Stimulated activated CD4-positive, alpha-beta T cell treated with anti-CD3 and anti-CD28 coated beads, Interleukin-15, amount 100 ng/mL, for 1 hour (primary cell): ENCODE measurements at places on chromosomes 2 and 18.

- no peak for DNase-seq
Measured at GRCh38 chr2:64220265-64220664, 76.0 kb upstream of the PELI1 start.

DNA sequence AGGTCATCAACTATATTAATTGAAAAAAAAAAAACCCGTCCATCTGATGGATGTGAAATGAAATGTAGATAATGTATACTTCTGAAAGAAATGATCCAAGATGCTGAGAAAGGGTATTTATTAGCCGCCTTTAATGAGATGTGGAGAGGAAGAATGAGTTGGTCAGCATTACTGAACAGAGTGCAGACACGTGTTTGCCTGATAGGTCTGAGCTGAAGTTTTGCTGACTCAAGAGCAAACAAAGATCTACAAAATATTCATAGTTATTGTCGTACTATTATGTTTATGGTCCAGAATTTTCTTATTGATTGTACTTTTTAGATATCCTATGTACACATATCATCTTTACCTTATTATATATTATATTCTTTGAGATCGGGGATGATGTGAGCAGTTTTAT is 235.3 kb downstream of the RDH14 start:
- DNase-seq: no peak

DNA sequence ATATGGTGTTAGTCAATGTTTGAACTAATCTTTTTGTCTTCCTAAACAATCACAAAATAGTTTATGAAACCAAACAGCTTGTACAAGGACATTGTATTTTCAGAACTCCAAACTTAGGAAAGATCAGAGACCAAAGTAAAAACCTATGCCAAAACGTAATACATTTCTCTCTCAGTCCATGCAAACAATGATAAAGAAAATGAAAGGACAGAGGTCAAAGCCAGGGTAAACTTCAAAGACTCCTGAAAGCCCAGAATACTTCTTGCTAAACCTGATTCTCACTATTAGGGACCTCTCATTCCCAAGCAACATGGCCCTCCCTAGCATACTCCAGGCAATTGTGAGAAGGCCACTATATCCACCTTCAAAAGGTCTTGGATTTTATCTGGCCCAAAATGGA is 105.1 kb upstream of the GALNT5 start:
- no peak for DNase-seq

GRCh38 chr2:217610401-217610814 is 392.4 kb downstream of the TNS1 start:
- DNase-seq: no peak

DNA sequence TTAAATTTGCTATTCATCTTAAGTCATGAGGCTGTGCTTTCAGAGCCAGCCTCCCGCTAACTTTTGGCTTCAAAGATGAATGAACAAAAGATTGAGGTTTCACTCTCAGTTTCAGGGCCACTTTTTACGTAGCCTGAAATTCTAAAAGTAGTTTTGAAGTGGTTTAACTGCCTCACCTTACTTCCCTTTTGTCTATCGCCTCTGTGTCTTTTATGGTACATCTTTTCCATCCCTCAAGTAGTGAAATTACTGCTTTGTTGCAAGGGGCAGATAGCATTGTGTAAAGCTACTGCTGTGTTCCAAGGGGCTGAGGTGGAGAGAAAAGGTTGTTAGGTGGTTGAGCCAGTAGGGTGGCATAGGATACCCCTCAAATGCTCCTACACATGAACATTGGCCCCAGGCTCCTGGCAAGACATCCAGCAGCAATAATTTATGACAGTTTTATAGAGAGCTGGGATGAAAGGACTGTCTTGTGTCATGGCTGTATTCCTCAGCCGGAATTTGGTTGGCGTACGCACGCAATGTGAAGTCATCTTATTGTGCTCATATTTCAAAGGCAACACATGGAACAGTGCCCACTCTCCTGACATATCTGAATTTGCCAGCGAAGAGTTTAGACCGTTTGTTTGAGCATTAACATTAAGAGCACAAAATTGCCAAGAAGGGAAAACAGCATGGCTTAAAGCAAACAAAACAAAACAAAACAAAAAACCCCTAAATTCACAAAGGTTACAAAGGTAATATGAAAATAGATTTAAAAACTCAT is 32.2 kb downstream of the QPCT start:
- DNase-seq: no peak

GRCh38 chr2:35821675-35822074 is 533.9 kb upstream of the CRIM1 start:
- DNase-seq: no peak

- no peak for DNase-seq
Measured at GRCh38 chr2:88880441-88880953, 189.0 kb downstream of the RPIA start.

DNA sequence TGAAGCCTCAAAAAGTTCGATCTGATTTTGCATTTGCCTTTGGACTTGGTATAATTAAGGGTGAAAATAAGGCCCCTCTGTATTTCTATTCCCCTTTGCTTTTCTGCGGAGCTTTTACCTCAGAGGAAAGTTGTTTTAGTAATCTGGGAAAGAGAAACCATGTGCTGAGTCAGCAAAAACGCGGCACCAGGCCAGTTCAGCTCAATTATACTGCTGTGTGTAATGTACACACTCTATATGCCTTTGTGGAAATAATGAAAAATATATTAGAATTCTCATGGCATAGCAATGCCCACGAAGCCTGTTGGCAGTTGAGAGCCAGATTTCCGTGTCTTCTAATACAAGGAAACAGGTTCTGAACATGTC is 161.9 kb upstream of the SIX2 start:
- DNase-seq: no peak

- DNase-seq: no peak
Measured at GRCh38 chr2:38267270-38267925, 109.7 kb downstream of the ATL2 start.

DNA sequence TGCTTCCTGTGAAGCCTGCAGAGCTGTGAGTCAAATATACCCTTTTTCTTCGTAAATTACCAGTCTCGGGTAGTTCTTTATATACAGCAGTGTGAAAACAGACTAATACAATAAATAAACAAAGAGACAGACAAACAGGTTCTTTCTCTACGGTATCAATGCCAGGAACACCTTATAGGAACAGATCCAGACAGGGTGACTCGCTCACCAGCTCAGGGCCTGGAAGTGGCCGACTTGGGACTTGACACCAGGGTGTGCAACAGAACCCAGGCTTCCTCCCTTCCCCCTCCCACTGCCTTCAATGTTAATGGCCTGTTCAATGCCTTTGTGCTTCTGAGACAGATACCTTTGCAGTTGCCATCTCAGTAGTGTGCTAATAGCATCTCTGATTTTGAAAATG is 309.5 kb downstream of the ALK start:
- DNase-seq: no peak

GRCh38 chr18:50694147-50694546 is 125.7 kb downstream of the MRO start:
- DNase-seq: no peak
